M059J (cell line): ENCODE measurements at places on chromosomes 5 and 9. TPM values are rescaled to one million over a fixed set of nuclear protein-coding genes. Genes with fewer than 3 reads are reported as not detected.

GRCh38 chr9:116661037-116661954 is 25.8 kb upstream of the TRIM32 start:
- peak; percentile 71 for DNase-seq

DNA sequence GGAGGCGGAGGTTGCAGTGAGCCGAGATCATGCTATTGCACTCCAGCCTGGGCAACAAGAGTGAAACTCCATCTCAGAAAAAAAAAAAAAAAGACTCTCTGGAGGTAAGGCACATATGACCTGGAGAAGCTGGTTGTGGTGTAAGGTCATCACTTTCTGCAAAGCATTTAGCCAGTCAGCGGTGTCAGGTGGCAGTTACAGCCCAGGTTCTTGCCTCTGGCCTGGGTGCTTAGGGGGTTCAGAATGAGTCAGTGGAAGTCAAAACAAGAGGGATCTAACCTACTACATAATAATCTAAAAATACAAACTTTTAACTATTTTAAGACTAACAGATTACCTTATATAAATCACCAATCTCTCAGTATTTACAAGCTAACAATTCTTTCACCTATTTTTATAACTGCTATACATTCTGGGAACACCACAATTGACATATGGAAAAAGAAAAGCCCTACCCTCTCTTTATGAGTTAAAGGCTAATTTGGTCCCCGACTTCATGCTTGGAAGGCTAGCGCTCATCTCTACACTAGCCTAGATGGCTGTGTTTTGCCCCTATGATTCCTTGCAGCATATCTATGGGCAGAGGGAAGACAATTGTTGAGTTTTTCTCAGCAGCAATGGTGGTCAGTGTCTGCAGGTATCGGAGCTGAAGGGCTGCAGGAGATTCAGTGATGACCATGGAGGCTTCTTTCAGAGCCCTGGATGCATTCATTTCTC is 29.2 kb downstream of the STOM start:
- DNase-seq = peak; percentile 87

GRCh38 chr5:122263352-122264030 is 48.5 kb upstream of the SNCAIP start:
- DNase-seq = peak; percentile 42

- DNase-seq = peak; percentile 43
Observed at GRCh38 chr9:136566901-136567300, 21.1 kb upstream of the NOTCH1 start.

DNA sequence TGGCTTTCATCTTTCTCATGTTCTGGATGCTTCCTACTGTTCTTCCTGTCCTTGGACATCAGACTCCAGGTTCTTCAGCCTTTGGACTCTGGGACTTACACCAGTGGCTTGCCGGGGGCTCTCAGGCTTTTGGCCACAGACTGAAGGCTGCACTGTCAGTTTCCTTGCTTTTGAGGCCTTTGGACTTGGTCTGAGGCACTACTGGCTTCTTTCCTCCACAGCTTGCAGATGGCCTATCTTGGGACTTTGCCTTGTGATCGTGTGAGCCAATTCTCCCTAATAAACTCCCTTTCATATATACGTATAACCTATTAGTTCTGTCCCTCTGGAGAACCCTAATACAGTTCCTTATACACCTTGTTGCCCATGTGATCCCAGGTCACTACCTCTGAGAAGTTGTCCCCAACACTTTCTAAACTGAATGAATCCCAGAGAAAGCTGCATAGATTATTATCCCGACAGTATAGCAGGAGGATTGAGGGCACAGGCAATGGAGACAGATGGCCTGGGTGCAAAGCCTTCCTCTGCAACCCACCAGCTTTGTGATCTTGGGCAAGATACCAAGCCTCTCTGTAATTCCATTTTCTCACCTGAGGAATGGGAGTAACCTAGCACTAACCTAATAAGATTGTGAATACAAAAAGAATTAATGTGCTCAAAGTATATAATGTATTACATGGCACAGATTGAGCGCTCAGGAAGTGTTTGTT is 449.6 kb upstream of the BRINP1 start:
- no peak for DNase-seq

GRCh38 chr5:136075466-136075891 is 46.7 kb downstream of the TGFBI start:
- no peak for DNase-seq

DNA sequence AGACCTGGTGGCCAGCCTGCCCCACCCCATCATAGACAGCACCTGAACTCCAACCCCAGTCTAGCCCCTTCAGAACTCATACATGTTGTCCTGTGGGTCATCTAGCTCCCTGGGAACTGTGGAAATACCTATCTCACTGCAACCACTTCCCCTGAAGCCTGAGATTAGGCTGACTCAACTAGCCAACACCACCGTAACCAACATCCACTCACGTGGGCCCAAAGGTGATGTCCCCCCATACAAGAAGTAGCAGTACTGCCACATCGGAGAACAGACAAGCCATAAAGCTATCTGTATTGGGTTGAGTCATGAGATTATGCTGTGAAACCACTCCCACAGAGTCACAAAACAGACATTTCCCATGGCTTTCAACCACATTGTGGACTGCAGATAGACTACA is 46.6 kb downstream of the OSMR start:
- DNase-seq = no peak

GRCh38 chr9:99948896-99949295 is 42.4 kb downstream of the STX17 start:
- DNase-seq = peak; percentile 36

DNA sequence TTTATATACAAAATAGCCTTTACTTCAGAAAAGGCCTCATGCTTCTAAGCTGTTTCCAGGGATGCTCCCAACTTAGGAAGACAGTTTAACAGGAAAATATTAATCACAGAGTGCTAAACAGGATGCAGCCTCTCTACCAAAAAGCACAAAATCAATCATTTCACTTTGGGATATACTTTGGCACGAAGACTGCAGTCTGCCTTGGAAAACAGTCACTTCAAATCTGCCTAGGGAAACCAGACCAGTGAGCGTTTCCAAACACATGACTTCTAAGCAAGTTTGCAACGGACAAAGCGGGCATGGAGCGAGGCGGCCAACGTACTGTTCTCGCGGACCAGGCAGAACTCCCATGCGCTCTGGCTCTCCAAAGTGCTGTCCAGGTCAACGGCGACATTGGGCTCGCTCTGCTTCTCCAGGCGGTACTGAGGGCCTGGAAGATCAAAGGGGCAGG is 201.0 kb downstream of the MAPKAP1 start:
- no peak for DNase-seq

DNA sequence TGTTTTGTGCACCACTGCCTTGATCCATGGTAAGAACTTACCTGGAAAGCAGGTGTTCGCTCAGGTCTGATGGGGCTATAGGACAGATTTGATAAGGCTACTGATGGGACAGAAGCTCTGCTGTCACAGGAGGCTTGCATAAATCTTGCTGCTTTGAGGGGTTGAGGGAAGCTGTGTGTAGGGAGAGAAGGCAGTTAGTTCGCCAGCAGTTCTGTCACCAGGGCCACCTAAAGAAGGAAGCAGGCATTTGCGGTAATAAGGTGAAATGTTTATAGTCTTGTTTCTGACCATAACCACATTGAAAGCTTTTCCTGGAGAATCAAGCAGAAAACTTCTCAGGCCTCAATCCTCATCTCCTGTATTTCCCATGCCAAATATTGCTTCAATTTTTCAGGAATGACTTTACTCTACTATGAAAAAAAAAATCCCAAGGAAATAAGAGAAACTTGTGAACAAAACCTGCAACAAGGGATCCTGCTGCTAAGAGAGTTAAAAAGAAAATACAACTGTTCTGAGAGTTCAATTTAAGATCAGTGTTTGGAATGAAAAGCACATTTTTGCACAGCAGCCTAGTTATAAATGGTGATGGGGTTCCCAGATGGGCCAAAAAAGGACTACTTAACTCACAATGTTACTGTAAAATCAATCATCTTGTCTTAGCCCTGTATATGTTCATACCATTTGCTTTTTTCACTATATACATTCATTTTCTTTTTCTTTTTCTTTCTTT is 122.0 kb upstream of the RANBP3L start:
- DNase-seq = peak; percentile 37

- no peak for DNase-seq
Observed at GRCh38 chr5:107149243-107150005, 521.3 kb downstream of the EFNA5 start.

GRCh38 chr5:61178702-61179101 is 16.4 kb upstream of the SMIM15 start:
- DNase-seq = no peak

DNA sequence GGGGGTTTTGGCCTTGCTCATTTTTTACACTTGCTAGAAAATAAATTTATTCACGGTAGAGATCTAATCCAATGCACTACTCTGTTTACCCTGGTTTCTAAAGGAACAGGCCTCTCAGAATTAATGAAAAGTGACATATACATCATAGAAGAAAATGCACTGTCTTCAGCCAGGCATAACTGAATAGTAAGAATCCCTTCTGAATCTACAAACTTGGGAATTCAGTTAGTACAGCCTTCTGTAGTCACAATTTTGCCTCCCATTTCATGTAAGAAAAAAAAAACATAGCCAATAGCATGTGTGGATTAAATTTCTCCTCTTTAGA is 197.3 kb downstream of the CAAP1 start:
- DNase-seq = no peak

DNA sequence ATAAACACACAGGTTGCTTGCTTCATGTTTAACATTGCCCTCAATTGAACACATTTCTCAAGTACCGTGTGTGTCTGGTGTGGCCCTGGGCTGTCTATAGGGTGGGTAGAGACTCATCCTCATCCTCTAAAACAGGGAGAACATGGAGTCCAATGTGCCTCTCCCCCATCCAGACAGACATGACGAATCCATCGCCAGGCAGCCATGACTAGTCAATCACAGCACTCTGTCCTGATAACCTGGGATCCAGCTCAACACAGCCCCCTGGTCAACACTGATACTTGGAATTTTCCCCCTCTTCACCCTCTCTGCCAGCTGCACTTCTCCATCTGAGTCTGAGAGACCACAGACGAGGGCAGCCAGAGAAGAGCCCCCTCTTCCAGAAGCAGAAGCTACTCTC is 10.7 kb upstream of the NTNG2 start:
- no peak for DNase-seq

GRCh38 chr9:3793971-3794383 is 268.2 kb upstream of the RFX3 start:
- DNase-seq = peak; percentile 55

- peak; percentile 72 for DNase-seq
Observed at GRCh38 chr9:125633116-125633745, 73.8 kb downstream of the MAPKAP1 start.

GRCh38 chr9:98326459-98327248 is 71.2 kb upstream of the TBC1D2 start:
- peak; percentile 56 for DNase-seq

- DNase-seq = no peak
Observed at GRCh38 chr5:137584262-137584661, 85.1 kb upstream of the SPOCK1 start.

GRCh38 chr9:135345775-135346433 is 133.7 kb upstream of the PPP1R26 start:
- no peak for DNase-seq

DNA sequence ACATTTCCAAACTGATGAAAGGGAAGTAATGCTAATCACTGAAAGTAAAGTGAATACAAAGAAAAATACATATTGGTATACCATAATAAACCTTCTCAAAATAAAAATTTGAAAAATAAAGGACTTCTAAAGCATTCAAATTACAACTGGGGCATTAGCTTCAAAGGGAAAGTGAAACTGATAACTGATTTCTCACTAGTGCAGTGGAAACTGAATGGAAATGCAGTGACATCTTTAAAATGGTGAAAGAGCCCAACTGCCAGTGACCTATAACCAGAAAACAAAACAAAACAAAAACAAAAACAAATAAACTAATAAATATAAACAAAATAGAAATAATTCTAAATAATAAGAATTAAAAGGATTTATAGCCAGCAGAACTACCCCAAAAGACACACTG is 297.5 kb upstream of the GRIN3A start:
- DNase-seq = no peak

- no peak for DNase-seq
Observed at GRCh38 chr5:39040875-39041274, 33.3 kb downstream of the RICTOR start.

DNA sequence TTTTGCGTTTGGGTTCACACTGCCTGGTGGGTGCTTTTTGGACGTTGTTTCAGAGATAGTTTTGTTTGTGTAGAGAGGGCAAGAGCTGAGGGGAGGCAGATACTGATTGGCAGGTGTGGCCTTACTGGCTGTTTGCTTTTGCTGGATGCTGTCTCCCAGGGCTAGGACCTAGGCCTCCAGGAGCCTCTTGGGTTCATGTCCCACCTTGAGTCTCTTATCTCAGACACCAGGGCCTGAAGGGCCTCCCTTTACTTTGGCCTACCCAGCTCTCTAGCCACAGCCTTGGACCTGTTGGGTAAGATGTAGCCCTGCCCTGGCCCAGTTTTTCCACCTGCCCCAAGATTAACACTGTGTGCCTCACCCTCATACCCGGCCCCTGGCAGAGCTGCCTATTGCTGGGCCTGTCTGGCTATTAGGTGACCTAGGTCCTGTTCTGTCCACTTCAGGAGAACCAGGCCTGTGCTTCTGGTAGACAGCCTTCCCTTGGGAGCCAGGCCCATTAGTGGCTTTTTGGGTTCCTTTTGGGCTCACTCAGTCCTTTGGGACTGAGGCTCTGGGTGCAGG is 13.4 kb downstream of the PTPA start:
- no peak for DNase-seq

- DNase-seq = no peak
Observed at GRCh38 chr5:64838376-64838775, 69.6 kb downstream of the CWC27 start.

DNA sequence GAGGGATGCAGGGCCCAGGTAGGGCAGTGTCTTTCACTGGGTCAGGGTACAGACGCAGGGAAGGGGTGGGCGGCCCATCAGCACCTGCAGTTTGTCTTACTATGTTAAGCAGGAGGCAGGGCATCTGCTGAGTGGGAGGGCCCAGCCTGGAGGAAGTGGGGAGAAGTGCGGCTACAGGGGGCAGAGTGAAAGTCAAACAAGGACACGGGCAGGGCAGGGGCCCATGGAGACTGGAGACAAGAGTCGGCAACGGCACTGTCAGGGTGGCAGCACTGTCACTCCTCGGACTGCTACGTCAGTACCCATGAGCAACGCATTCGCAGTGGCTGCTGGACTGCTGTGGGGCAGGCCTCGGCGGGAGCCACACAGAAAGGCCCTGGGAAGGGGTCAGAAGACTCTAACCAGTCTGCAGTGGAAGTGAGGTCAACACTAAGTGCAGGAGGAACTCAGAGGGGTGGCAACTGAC is 19.7 kb downstream of the CAMSAP1 start:
- DNase-seq = no peak

GRCh38 chr5:168443950-168444700 is 42.1 kb upstream of the RARS1 start:
- DNase-seq = peak; percentile 8

PPIC gene
- 74.2 and 139 TPM in 2 replicates for total RNA-seq

ZNF454 gene
- total RNA-seq = 0.05 and 0.54 TPM in 2 replicates

ZMYND19 gene
- total RNA-seq = 20.6 and 33.0 TPM in 2 replicates

PCDHA6 gene
- total RNA-seq = not detected in 2 replicates

LCN15 gene
- not detected in 2 replicates for total RNA-seq

PCDHA8 gene
- total RNA-seq = not detected in 2 replicates

SLC25A2 gene
- 0.05 TPM in 1 of 2 replicates, not detected in the other for total RNA-seq

CXXC5 gene
- 78.6 and 122 TPM in 2 replicates for total RNA-seq

ALDOB gene
- total RNA-seq = not detected in 2 replicates

SLIT3 gene
- 0.17 and 0.62 TPM in 2 replicates for total RNA-seq

B4GALT7 gene
- 37.1 and 43.0 TPM in 2 replicates for total RNA-seq

ENG gene
- 25.9 and 46.1 TPM in 2 replicates for total RNA-seq

CEL gene
- 0.17 and 0.39 TPM in 2 replicates for total RNA-seq

BARX1 gene
- total RNA-seq = 0.69 TPM in 1 of 2 replicates, not detected in the other
